Fibroblast of lung (primary cell): ENCODE measurements at places on chromosomes 6 and 20.

DNA sequence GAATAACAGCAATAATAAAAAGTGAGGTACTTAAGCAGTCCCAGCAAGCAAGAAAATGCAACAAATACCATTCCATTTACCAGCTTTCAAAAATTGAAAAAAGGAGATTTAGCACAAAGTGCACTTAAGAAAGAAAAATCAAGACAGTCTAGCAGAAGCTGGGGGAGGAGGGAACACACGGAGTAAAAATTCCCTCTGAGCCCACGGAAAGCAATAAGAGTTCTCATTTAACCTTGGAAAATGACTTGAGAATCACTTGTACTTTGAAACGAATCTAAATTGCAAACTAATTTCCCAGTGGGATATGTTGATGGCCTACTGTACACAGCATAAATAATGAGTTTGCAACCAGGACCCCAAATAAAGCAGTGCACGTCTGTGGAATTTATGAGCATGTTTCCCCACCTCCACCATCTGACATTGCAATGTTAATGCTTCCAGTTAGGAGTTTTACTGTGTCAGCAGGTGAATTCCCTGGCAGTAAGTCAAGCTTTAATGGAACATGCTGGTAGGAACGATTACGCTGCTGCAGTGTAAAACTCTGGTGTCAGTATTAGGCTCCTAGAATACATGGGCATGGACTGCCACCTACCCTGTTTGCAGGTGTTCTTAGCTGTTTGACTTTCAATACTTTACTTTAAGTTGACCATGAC lies 386.8 kb downstream of the HDGFL1 start:
- no peak for DNase-seq

DNA sequence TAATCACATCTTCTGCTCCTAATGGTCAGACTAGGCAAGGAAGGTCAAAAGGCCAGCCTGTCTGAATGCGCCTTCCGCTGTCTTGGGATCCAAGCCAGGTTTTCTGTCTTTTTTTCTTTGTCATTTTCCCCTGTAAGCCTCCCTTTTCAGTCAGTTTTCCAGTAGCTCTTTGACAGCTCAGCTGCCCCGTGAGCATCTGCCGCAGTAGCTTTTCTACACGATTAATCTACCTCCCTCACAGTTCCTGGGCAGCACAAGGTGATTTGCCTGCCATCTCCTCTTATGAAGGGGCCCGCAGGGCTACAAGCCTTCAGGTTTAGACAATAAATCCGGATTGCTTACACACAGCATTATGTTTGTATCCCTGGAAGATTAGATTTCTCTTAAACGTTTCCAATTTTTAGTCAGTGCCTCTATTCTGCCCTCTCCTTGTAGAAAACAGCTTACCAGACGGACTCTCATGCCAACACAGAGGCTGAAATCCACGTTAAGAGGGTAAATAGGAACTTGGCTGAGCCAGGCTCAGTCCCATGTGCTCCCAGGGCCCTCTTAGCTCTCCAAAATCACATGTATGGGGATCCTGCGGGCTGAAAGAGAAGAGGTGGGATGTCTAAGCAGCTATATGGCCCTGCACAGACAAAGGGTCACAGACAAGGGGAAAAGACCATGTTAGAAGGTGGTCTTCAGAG lies 77.2 kb downstream of the LY86 start:
- no peak for DNase-seq

DNA sequence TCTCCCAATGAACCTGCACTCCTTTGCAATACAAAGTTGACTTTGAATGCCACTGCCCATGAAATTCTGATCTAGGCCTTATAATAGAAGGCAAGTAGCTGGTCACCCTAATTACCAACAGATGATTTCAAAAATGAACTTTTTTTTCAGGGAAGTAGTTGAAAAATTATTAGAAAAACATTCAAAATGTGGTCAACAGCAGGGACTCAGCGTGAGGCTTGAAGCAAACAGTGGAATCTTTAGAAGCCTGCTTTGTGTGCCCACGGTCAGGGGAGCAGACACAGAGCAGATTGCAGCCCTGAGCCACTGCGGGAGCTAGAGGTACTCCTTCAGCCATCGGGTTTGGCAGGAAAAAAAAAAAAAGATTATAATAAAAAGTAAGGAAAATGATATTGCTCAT lies 87.1 kb upstream of the HEY2 start:
- no peak for DNase-seq

GRCh38 chr6:156910938-156911337 lies 133.8 kb downstream of the ARID1B start:
- no peak for DNase-seq

GRCh38 chr20:20683481-20684321 lies 28.7 kb downstream of the RALGAPA2 start:
- no peak for DNase-seq

DNA sequence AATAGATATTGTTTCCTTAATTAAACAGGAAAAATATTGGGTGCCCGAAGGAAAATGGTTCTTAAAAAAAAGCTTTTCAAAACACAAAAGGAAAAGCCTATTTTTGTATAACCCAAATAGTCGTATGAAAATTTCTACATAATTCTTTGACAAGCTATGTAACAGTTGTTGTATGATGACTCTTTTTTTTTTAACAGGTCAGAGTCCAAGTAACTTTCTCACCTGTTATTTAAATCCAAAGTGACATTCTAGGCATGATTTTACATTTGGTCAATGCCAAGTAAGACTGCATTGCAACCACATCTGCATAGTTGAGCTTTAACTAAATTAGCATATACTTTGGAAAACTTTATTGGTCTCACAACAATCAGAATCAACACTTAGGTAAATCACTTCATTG lies 24.1 kb downstream of the GSTA2 start:
- DNase-seq: no peak

- no peak for DNase-seq
These were observed 340.0 kb upstream of the JAG1 start for GRCh38 chr20:11013801-11014200.

DNA sequence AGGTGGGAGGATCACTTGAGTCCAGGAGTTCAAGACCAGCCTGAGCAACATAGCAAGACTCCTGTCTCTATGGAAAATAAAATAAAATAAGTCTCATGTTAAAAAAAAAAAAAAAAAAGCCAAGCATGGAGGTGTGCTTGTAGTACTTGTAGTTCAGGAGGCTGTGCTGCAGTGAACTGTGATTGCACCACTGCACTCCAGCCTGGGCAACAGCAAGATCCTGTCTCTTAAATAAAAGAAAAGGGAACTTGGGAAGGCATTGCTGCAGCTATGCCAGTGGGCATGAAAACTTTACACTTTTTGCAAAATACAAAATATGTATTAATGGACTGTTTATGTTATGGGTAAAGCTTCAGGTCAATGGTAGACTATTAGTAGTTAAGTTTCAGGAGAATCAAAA lies 37.5 kb upstream of the REV3L start:
- no peak for DNase-seq

GRCh38 chr20:19940988-19941460 lies 76.1 kb upstream of the NAA20 start:
- no peak for DNase-seq

DNA sequence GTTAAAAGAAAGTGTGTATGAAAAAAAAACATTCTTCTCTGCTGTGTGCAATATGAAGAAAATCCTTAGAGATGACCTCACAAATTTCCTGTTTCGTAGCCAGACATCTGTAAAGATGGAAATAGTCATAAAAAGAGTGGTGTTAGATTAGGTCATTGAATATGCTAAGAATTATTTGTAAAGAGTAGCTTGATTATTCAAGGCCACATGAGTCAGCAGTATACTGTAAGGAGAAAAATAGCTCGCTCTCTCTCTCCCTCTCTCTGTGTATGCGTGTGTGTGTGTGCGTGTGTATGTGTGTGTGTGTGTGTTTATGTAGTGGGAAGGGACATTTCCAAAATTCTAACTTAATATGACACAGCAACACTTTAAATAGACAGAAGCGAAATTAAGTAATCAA lies 78.8 kb downstream of the PTCHD4 start:
- DNase-seq: peak; percentile 96

GRCh38 chr6:43846556-43846955 lies 76.5 kb downstream of the VEGFA start:
- DNase-seq: peak; percentile 48

- peak; percentile 27 for DNase-seq
These were observed at the start of gene ANKRD6 for GRCh38 chr6:89432875-89433251. Gene ANKRD6, plus strand, starts transcription at chr6:89433152. Its CDS starts 133,825 bp downstream, at chr6:89566977.

DNA sequence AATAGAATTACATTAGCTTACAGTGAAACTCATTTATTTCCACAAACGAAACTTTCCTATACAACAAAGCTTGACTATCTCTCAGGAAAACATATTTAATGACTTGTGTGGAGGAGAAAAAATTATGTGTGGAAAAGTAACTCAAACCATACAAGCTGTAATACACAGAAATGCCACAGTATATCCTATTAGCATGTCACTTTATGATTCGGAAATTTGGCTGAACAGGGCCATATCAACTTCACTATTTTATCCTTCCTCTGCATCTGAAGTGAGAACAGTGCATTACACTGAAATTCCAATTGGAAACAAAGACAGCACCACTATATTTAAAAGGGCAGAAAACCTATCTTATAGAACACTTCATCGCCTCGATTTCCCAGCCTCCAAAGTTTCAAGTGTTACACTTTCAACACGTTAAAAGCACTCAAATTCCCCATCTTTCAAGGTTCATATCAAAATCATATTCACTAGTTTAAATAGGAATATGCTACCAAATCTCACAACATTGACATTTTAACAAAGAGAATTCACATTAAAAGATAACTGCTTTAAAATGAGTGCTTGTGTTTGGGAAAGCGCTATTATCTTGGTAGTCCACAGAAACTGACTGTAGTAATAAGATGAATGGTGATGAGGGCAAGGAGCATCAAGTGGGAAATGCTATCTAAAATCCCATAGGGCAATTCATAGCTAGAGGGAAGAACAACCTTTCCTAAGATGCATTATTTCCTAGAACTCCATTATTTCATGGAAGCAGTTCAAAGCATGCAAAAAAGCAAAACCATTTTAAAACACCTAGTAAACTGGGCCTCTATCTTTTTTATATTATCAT lies 1.8 kb downstream of the REV3L start:
- DNase-seq: peak; percentile 42

- no peak for DNase-seq
These were observed 325.3 kb downstream of the GJA1 start for GRCh38 chr6:121760745-121761144.

- DNase-seq: peak; percentile 86
These were observed 41.5 kb upstream of the FAM184A start for GRCh38 chr6:119119989-119120388.

DNA sequence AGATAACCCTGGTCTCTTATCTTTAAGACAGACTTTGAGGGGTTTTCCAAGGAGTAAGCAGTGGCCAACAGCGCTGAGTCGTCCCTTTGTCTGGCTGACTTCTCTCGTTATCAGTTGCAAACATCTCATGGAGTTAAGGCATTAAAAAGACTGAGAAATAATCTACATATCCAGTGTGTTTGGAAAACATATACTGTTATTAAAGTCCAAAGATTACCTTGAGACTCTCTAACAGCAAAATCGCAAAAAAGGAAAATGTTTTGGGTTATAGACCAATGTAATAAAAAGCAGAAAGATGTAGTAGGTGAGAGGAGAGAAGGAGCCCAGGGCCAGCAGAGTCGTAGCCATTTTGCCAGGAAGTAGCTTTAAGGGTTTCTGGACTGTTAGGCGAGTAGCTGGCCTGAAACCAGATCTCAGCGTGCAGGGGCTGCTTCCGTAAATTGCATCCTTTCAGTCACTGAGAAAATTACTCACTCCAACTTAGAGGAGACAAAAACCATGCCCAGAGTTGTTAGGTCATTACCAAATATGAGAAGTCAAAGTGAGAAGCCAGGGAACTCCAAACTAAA lies 24.6 kb downstream of the MYLK4 start:
- peak; percentile 51 for DNase-seq

- no peak for DNase-seq
These were observed 303 bp downstream of the MBOAT1 start for GRCh38 chr6:20211941-20212391.
